ENCODE measurements at places on chromosomes 11 and 22.
A peak's percentile ranks its signal among the peaks of the same experiment; 100 is the strongest.

DNA sequence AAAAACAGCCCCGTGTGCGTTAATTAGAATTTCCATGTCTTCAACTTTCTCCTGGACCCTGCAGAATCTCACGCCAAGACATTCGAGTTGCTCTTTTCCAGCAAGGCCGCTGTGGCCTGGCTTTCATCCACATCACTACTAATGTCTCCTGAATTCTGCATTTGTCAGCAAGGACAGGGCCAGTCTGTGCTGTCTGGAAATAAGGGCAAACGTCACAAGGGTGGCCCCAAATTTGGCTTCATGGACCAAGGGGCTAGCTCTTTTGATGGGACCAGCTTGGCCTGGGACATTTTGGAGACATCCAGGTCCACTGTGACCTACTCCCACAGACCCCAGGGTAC, 33.4 kb downstream of the KCNQ1OT1 start:
- DNase-seq, result no peak

DNA sequence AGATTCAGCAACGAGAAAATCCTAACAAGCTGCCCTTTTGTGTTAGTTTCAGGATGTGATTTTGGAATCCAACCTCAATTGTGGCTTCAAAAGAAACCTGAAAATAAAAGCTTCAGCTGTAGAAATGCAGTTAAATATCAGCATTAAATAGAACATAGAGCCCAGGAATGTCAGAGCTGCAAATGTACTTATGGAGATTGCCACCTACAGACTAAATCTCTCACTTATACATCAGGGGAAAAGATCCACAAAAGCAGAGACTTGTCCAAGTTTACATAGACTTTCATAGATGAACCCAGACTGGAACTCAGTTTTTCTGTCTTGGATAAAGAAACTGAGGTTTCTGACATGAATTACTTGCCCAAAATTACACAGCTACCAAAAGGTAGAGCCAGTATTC, 446.6 kb downstream of the DLG2 start:
- no peak for DNase-seq

GRCh38 chr11:66879000-66879399, 22.1 kb downstream of the LRFN4 start:
- no peak for DNase-seq

GRCh38 chr11:84413549-84413948, 1127.4 kb upstream of the CCDC90B start:
- no peak for DNase-seq

DNA sequence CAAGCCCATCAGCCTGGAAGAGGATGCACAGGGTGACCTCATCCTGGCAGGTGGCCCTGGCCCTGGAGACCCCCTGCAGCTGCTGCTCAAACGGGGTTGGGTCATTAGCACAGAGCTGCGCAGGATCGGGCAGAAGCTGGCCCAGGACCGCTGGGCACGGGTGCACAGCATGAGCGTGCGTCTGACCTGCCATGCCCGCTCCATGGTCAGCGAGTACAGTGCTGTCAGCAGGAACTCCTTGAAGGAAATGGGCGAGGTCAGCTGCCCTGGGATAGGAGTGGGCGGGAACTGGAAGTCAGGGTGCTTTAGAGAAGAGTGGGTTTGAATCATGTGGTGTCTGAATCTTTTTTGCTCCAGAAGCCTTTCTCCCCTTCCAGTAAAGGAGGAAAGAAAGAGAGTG, 61.1 kb downstream of the INSC start:
- no peak for DNase-seq

DNA sequence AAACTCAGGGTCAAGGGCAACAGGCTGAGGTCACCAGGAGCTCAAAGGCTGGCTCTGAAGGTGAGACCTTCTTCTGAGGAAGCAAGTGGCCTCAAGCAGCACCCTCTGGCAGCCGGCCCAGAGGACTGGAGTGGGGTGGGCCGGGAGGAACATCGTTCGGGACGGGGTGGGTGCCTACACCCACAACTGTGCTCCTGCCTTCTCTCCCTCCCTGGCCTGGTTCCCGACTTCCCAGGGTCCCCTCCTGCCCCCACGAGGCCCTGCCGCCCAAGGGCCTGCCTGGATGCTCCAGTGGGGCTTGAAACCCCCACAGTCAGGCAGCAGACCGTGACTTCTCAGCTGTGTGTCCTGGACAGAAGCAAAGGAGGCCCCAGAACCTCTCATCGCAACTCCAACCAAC, 195.7 kb downstream of the IGLL1 start:
- no peak for DNase-seq

DNA sequence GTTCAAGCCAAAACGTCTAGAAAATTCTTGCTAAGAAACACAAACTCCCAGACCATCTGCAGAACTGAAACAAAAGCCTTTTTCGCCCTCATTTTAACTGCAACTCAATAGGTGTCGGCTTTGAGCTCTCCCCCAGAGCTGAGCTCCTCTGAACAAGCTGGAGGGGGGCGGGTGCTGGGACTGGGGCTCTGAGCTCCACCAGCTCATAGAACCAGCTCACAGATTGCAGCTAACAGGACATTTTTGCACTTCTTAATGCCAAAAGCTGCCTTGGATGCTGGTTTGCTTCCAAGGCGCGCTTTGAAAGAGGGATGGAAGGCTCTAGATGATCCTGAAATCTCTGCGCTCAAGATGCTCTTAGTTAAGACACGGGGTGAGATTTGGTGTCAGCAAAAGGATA, 6.0 kb upstream of the YWHAH start:
- no peak for DNase-seq

- DNase-seq, result no peak
Observed at GRCh38 chr11:130881475-130882137, 34.7 kb downstream of the SNX19 start.

- no peak for DNase-seq
Observed at GRCh38 chr22:23302171-23303002, 122.1 kb downstream of the BCR start.

DNA sequence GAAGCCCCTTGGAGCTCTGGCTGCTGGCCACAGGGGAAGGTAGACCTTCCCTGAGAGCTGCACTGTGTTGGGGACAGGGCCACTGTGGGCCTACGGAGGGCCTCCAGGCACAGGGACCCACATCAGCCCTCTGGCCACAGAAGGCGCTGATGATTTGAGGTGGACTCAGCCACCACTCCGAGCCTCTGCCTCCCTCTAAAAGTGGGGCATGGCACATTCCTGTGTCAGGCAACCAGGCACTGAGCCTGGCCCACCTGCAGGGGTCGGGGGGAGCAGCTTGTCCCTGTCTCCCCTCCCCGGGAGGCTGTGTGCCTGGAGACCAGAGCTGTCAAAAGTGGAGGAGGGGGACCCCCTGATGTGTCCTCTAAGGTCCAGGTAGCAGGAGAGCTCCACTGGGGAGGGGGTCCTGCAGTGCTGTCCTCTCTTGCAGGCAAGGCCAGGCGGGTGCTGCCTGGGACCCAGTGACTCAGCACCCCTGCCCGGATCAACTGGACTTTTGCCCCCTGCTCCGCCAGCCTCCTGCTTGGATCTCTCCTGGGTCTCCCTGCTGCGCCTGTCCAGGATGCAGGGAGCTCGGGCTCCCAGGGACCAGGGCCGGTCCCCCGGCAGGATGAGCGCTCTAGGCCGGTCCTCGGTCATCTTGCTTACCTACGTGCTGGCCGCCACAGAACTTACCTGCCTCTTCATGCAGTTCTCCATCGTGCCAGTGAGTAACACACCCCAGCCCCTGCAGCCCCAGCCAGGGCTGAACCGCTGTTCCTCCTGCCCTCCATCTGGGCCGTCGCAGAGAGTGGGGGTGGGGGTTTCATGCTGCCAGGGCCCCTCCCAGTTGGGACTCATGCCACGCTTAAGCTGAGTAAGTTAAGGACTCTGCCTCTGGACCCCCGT, 17.5 kb upstream of the CDKN1C start:
- no peak for DNase-seq

DNA sequence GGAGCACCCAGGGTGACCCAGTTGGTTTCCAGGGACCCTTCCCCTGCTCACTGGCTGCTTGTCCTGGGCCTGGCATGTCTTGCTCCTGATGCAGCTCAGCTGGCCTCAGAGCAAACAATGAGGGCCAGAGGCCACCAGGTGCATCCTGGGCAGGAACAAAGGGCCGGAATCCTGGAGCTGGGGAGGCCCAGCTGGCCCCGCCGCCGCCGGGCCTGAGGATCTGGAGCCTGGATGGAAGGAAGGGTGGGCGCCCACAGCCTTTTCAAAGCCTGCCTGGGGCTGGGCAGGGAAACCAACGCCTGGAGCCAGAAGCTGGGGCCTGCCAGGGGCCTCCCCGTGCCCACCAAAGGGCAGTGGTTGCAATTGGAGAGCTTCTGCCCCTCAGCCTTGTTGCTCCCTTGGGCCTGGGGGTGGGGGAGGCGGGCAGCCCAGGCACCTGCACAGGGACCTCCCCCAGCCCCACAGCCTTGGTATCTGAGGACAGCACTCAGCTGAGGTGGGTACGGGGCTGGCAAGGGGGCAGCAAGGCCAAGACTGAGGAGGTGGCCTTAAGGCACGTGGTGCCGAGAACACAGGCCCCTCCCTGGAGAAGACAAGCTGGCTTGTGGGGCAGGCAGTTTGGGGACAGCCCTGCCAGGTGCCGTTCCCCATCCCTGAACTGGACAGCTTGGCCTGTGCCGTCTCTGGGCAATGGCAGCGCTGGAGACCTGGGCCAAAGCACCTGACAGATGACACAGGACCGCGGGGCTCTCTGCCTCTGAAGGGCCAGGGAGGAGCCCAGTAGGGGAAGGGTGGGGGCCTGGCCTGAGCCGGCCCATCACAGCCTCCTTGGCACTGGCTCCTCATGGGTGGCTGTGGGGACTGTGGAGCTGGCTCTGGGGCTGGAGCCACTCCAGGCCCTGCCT, 7.1 kb upstream of the ADORA2A start:
- no peak for DNase-seq

- DNase-seq, result no peak
Observed at GRCh38 chr11:100760744-100761143, 73.7 kb downstream of the ARHGAP42 start.

GRCh38 chr11:68402355-68403031, 58.1 kb upstream of the PPP6R3 start:
- no peak for DNase-seq

GRCh38 chr11:130672911-130673310, 224.5 kb downstream of the ADAMTS15 start:
- DNase-seq, result no peak

DNA sequence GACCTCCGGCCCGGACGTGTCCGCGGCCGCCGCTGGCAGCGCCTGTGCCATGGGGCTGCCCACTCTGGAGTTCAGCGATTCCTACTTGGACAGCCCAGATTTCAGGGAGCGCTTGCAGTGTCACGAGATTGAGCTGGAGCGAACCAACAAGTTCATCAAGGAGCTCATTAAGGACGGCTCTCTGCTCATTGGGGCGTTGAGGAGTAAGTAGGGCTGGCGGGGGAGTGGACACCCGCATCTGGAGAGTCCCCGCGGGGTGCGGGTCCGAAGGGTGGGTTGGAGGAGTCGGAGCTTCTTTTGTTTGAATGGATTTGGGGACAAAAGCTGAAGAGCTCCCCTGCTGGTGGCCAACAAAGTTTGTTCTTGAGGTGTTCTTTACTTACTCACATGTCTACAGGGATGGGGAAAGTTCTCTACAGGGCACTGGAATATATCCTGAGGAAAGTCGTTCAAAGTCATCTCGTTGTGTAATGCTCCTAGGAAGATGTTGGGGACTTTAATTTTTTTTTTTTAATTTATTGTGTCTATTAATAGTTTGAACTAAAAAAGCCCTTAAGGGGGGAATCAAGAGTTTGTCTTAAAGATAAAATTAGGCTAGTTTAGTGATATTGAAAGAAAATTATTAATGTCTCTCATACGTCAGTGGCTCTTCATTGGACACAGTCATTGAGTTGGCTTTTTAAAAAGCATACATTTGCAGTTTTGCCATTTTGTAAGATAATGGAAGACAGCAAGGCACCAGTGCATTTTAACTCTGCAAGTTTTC, 725 bp downstream of the ARHGAP42 start:
- DNase-seq, result peak; percentile 28

- DNase-seq, result no peak
Observed at GRCh38 chr11:48043991-48044512, 63.7 kb downstream of the PTPRJ start.

DNA sequence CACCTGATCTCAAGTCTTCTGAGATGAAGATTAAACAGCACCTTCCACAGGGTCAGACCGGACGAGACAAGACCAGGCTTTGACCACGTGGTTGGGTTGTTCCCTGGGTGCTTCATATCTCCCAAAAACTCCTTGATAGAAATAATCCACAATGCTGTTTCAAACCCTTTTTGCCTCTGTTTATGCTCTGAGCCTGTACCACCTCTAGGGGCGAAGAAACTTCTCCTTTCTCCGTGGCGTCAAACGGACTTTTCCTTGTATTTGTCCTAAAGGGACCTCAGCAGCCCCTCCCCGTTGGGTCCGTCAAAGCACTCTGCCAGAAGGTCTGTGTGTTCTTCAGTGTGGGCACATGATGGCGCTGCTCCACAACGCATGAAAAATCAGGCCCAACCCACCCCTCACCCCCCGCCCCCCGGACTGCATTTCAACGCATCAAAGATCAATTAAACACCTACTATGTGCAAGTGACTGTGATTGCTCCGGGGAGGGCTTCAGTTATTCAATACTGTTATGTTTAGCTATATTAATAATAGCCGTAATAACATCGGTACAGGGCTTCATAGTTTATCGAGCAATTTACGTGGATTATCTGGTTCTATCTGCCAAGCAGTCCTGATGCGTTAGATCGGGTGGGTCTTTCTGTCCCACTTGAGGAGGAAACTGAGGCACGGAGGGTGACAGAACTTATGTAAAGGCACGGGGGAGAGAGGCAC, 17.3 kb upstream of the EIF3D start:
- DNase-seq, result peak; percentile 58

DNA sequence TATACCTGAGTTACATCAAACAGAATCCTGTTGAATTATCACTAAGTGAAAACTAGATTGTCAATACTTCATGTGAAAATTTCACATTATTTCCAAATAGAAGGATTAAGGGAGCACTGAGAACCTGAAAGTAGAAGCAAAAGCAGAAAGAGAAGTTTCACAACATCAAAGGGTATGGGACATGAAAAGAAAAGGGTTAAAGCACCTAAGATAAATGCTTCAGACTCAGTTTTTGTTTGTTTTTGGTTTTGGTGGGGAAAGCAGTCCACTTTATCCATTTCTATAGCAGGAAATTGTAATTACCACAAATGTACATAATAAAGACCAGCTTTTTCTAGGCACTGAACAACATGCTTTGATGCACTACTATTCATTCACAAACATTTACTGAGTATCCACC, 1069.7 kb upstream of the CCDC90B start:
- DNase-seq, result no peak

DNA sequence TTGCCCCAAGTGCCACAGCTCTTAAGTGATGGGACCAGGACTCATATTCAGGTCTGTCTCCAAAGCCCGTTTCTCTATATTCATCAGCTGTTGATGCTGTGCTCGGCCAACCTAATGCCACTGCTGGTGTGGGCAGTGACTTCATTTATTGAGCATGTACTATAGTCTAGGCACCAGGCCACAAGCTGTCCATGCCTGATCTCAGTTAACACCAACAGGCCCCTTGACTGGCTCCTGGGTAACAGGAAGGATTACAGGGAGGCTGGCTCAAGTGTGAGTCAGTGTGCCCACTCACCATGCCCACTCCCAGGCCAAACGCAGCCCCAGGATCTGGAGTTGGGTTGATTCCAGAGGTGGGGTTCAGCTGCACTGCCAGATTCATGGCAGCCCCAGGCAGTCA, 8.6 kb upstream of the CRYBB2 start:
- no peak for DNase-seq

- DNase-seq, result no peak
Observed at GRCh38 chr22:32620992-32621391, 146.4 kb downstream of the FBXO7 start.
